ENCODE measurements at places on chromosomes 11 and 22. TPM values are rescaled to one million over a fixed set of nuclear protein-coding genes. Genes with fewer than 3 reads are reported as not detected.

The KDM2A gene
- 40.0 TPM for total RNA-seq

The HOATZ gene
- not detected for total RNA-seq

The APOA1 gene
- 0.40 TPM for total RNA-seq

The KCNJ11 gene
- total RNA-seq: 3.7 TPM

The UBQLNL gene
- total RNA-seq: not detected

The POU2F3 gene
- total RNA-seq: not detected

The PGA4 gene
- not detected for total RNA-seq

The LMO1 gene
- total RNA-seq: 3.3 TPM

The TBX10 gene
- not detected for total RNA-seq

The IL17REL gene
- total RNA-seq: 0.04 TPM

The CNTN5 gene
- total RNA-seq: not detected

The FOLR2 gene
- not detected for total RNA-seq

The KCNJ1 gene
- total RNA-seq: not detected

The GRM5 gene
- not detected for total RNA-seq

The OR52A1 gene
- not detected for total RNA-seq

The WT1 gene
- total RNA-seq: 5.3 TPM

The TREH gene
- total RNA-seq: not detected

The PIWIL4 gene
- 0.40 TPM for total RNA-seq

The MMP27 gene
- not detected for total RNA-seq

The KRTAP5-1 gene
- not detected for total RNA-seq

The DDIAS gene
- 17.9 TPM for total RNA-seq

The OR10D3 gene
- total RNA-seq: not detected

The OR5D16 gene
- not detected for total RNA-seq

The SYT7 gene
- total RNA-seq: 1.2 TPM

The TTC28 gene
- 3.1 TPM for total RNA-seq

The APOA4 gene
- not detected for total RNA-seq

The GAB2 gene
- 5.0 TPM for total RNA-seq

The SERPING1 gene
- total RNA-seq: 0.91 TPM

The CCDC116 gene
- total RNA-seq: 0.06 TPM

The DNAJB13 gene
- total RNA-seq: 0.51 TPM

The VPREB1 gene
- not detected for total RNA-seq

The OR4A16 gene
- not detected for total RNA-seq

The ZNF214 gene
- total RNA-seq: 0.79 TPM

The F2 gene
- 2.2 TPM for total RNA-seq

The APOL5 gene
- not detected for total RNA-seq

The CELSR1 gene
- 28.0 TPM for total RNA-seq

The TMEM218 gene
- 21.5 TPM for total RNA-seq

The OR56B4 gene
- total RNA-seq: not detected

The VPS11 gene
- 13.8 TPM for total RNA-seq

The DDI1 gene
- not detected for total RNA-seq

The C11orf42 gene
- total RNA-seq: not detected

The FBXO3 gene
- total RNA-seq: 28.1 TPM

The C11orf87 gene
- not detected for total RNA-seq

The TMEM45B gene
- total RNA-seq: not detected

The PYGM gene
- total RNA-seq: 0.13 TPM

The OR52J3 gene
- not detected for total RNA-seq

The CASP5 gene
- not detected for total RNA-seq

The SMTNL1 gene
- not detected for total RNA-seq

The CBX7 gene
- 1.6 TPM for total RNA-seq

The LRRC74B gene
- total RNA-seq: not detected

The ZFP91 gene
- 39.5 TPM for total RNA-seq

The P2RY6 gene
- total RNA-seq: 7.5 TPM

The APOBEC3A gene
- total RNA-seq: not detected

The C22orf23 gene
- total RNA-seq: 0.13 TPM

The CAPN5 gene
- 11.9 TPM for total RNA-seq

The ACR gene
- total RNA-seq: not detected

The GGTLC3 gene
- not detected for total RNA-seq

The OR52I2 gene
- total RNA-seq: not detected
